ENCODE measurements at places on chromosomes 7 and 10.

DNA sequence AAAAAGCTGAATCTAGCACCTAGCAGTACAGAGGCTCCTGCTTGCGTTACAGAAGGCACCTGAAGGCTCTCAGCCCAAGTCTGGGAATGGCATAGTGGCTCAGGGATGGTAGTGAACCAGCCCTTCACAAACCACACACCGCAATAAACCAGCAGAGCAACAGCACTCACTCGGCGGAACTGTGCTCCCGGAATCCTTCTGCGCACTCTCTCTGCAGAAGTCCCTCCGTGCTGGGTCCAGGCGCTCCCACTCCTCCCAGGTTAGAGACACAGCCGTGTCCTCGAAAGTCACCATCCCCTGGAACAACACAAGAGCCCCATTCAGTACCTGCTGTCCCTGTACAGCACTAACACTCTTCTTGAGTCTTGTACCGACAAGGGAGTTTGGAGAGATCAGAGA, 1.5 kb downstream of the ZNF394 start:
- no peak for DNase-seq

DNA sequence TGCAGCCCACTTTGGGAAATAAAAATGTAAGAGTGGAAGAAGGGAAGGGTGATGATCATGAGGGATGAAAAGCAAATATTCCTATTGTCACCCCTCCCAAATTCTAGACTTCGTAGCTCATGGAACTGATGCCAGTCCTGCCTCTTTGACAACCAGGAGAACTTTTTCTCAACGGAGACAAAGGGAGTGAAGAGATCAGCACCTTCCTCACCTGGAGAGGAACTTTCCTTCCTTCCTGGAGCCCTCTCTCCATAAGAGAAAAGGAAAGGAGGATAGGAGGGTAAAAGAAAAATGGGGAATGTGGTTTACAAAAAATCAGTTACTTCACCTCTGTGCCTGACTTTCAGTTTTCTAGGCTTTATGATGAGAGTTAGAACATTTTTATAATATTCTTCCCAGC, 3.4 kb downstream of the TBX20 start:
- DNase-seq = no peak

DNA sequence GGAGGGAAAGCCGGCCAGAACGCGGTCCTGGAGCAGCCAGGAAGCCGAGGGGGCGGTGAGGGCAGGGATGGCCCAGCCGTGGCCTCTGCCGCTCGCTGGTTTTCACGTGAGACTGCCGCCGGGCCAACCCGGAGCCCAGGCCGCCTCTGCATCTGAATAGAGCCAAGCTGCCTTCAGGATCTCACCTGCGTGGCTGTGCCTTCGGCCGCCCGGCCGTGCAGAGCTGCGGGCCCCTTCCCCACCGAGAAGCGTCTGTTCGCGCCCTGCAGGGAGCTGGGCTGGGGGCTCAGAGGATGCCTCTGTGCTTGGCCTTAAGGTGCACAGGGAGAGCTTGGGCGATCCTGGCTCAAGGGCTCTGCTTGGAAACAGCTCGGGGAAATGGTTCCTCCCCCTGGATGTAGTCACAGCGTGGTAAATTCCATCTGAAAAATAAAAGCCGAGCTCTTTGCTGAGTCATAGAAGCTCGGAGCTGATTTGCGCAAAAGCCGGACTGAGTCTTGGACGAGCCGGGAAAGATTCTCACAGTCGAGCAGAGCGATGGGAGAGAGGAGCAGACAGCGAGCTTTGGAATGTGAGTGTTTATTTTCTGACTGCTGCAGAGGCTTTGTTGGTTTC, at the start of gene JAKMIP3:
JAKMIP3 (plus strand) TSS at position 456 of the 615 bp plus-strand sequence. CDS start 38,863 bp downstream, outside the sequence.
- DNase-seq = no peak

GRCh38 chr7:17580141-17580540, 281.7 kb downstream of the AHR start:
- DNase-seq = no peak

DNA sequence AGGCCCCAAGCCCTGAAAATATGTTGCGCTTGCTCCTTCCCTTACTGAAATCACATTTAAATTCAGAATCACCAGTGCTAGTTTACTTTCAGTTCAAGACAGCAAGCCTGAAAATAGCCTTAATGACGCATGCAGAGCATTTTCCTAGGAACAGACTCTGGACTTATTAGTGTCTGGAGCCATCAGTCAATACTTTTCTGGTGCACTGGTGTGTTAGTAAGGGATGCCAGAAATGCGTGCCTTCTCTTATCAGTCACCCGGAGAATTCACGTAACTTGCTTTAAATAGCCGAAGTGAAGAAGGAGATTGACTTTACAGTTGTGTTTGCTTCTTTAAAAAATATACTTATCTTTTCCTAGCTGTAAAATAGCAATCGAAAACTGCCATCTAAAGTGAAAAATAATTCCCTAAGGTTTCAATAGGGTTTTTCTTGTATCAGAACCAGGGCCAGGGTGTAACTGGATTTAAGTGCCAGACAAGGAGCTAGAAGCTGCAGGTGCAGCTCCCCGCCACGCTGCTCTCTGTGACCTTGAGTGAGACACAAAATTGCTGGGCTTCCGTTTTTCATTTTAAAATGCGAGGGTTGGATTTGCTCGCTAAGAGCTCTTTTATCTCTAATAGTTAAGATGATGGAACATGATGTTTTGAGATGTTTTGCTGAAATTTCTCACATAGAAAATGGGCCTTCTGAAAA, 177.8 kb downstream of the NSUN6 start:
- DNase-seq = no peak

All from activated CD4-positive, alpha-beta T cell treated with anti-CD3 and anti-CD28 coated beads for 24 hours (primary cell).